Stimulated activated CD4-positive, alpha-beta T cell treated with anti-CD3 and anti-CD28 coated beads, Interleukin-1b, Interleukin-23, amount 100 ng/mL, for 1 hour (primary cell): ENCODE measurements at places on chromosomes 5 and 9.

- no peak for DNase-seq
These were observed 21.3 kb downstream of the ABCA1 start for GRCh38 chr9:104906441-104907277.

DNA sequence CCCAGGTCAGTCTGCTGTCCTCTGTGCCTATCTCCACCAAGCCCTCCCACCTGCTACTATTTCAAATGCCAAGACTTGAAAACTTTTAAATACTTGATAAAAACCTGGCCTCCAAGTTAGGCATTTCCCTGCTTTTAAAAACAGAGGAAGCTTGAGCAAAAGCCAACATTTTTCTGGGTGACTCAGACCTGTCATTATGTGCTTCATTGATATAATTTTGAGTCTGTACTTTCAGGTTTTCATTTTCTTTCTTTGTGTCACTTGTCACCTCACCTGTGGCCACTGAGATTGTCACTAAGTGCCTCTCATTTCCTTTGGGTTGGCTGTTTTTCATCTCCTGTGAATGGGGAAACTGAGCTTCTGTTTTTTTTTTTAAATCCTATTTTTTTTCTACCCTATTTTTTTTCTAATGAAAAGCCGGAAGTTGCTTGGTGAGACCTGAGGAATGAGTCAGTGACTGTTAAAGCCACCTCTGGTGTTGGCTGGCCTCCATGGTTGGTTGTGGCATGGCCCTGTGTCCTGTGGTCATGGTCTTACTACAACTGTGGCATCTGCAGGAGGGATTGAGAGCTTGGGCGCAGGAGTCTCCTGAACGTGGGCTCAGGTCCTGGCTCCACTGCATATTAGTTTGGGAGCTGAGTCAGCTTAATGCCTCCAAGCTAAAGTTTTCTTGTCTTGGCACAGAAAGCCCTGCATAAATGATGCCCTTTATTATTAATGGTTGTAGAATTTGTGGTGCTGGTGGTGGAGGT is 56.7 kb downstream of the ARHGAP26 start:
- DNase-seq: no peak

DNA sequence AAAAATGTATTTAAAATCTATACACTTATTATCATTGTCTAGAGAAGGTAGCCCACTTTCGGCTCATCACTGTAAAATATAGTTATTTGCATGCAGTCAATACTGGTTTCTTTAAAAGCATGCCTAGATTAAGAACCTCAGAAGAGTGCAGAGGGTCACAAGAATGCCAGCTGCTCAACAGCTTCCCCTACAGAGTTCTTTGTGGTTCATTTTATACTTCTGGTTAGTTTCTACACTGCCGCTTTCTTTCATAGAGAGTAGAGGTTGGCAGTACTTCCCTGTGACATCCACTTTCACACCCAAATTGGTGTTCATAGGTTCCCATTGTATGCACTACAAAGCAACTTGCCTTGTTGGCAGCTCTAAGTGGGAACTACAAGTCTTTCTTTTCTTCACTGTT is 137.3 kb downstream of the KIAA0825 start:
- no peak for DNase-seq

GRCh38 chr5:83891261-83891660 is 170.6 kb upstream of the HAPLN1 start:
- no peak for DNase-seq
